CD14-positive monocyte (primary cell): ENCODE measurements at places on chromosomes 12 and 14.
A peak's percentile ranks its signal among the peaks of the same experiment; 100 is the strongest.

- no peak for DNase-seq
Observed at GRCh38 chr12:66287275-66287674, 15.0 kb upstream of the HELB start.

DNA sequence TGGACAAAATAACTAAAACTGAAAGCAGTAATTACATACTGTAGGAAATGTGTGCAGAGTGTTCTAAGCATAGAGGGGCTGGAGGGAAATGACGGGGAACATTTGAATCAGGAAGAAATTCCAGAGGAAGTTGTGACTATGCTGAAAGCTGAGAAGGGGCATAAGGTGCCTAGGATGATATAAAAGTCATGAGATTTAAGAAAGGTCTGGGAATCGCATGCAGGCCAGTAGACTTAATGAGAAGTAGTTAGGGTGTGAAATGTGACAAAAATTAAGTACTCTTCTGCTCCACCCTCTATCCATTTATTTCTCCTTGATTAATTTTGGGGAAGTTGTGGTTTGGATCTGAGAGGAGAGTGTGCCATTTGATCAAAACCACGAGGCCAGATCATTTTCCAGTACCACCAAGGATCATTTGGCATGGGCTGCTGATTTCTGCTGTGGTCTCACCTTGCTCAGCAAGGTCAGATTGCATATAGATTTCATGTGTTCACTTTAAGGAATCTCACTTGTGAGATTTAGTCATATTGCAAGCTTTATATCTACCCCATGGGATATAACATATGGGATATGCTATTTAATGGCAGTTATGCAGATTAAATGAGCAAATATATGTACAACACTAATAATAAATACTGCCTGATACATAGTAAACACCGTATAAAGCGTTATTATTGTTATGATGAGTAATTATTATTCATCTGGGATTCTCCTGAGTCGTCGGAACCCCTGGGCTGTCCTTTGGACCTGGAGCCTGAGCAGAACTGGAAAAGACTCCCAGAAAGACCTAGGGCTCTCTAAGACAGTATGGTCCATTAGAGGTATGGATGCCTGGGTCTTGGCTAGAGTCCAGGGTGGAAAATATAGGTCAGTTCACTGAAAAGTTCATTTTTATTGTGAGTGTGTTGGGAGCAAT, 72.3 kb downstream of the SRGAP1 start:
- DNase-seq, result peak; percentile 27

DNA sequence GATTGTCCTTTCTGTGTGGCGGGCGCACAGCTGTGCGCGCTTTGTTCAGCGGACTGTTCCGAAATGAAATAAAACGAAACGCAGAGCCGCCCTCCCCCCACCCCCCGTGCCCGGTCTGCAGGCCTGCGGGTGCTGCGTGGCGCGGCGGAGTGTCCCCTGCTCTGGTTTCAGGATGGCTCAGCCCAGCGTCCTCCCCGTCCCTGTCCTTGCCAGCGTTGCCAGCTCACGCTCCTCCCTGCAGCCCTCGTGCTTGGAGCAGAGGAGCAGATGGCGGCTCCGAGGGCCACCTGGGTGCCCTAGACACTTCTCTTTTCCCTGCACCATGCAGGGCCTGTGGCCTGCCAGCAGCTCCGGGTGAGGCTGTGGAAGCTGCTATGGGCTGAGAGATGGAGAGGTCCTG, 17.5 kb upstream of the BEGAIN start:
- no peak for DNase-seq

DNA sequence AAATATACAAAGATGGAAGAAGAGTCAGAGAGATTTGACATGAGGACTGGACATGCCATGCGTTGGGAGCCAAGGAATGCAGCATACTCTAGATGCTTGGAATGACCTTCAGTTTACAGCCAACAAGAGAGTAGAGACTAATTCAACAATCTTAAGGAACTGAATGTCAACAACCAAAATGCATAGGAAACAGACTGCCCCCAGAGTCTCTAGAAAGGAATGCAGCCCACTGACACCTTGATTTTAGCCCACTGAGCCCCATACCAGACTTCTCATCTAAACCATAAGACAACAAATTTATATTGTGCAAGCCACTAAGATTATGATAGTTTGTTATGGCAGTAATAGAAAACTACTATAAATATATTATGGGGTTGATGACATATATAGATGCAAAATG, 611.2 kb downstream of the RPS29 start:
- no peak for DNase-seq

GRCh38 chr12:40561395-40561966, 130.8 kb upstream of the CNTN1 start:
- no peak for DNase-seq

- no peak for DNase-seq
Observed at GRCh38 chr12:119235197-119235751, 56.5 kb downstream of the HSPB8 start.

- DNase-seq, result no peak
Observed at GRCh38 chr12:71162832-71163763, 5.3 kb upstream of the TSPAN8 start.

GRCh38 chr14:86915406-86915805, 1077.6 kb downstream of the GALC start:
- no peak for DNase-seq

- DNase-seq, result no peak
Observed at GRCh38 chr14:54839701-54840119, 62.9 kb downstream of the GCH1 start.

GRCh38 chr14:71005076-71005475, 97.8 kb downstream of the PCNX1 start:
- no peak for DNase-seq

DNA sequence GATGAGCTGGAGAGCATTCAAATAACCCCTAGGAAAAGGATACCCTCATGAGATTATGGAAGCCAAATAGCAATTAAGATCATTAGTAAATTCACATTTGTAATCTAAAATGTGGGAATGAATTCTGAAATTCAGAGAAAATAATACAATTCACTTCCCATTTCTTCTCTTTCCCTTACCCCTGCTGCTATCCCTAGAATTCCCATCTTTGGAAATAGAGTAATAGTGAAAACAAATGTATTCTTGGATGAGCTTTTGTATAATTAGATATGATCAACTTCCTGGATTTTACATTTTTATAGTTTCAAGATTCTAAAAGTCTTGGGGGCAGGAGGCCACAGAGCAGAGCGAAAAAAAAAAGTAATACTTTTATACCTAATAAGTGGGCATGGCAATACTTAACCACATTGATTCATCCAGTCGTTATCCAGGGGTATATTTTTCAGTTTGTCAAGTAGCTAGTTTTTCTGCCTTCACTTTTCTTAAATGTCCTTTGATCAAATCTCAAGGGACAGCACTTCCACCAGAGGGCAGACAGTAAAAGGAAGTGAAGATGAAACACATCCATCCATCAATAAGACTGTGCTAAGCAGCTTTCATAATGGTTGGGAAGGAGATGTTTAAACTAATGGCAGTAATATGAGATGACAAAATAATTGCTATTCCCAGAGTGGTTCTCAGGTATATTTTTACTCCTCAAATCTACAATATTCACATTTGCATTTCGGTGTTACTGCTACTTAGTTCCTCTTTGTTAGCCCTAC, 401.3 kb downstream of the DIO2 start:
- DNase-seq, result no peak

DNA sequence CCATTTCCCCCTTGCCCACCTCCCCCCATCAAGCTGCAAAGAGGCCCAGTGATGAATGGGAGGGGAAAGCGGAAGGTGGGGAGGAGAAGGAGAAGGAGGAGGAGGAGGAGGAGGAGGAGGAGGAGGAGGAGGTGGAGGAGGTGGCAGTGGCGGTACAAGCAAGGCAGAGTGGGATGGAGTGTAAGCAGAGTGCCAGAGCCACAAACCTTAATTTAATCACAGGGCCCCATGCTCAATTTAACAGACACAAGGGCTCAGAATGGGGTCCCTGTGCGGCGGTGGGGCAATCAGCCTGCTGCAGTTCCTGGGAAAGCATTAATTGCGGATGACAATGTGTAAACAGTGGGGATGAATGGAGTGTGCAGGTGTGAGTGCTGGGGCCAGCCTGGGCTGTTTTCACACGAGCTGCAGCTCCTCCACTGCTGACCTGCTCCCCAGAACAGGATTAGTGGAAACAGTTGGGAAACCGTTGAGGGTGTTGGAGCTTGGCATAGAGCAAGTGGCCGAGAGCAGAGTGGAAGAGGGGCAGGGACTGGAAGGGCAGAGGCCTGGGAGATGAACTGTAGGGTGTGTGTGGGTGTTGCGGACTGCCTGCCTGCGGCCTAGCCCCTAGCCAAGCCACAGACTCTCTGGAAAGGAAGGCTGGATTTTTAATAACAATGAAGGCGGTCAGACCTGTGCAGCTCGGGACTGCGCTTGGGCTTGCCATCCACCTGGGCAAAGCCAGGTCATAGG, 36.4 kb upstream of the SMOC1 start:
- no peak for DNase-seq

DNA sequence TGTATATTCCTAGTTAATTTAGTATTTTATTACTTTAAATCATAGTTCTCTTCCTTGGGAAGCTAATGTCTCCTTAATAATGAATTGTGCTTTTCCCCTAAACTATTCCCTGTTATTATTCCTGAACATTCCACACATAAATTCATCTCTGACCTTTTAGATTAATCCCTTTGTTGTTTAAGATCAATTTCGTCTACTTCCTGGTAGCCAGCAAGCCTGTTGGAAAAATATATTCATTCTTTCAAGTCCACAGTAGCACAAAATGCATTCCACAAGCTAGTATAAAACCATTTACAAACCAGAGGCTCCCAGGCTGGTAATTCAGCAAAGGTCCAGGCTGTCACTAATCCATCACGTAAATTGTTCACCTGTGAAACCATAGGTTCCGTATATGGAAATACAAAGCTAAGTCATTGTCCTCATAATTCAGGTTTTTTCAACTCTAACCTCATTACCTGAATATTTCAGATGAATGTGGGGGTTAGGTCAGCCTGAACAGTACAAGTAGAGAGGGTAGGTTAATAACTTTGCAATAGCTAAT, 232.7 kb downstream of the SEC23A start:
- DNase-seq, result no peak

- no peak for DNase-seq
Observed at GRCh38 chr12:12561371-12562015, 1.2 kb downstream of the DUSP16 start.

GRCh38 chr12:50706606-50707005, 57.3 kb upstream of the ATF1 start:
- DNase-seq, result no peak

- DNase-seq, result no peak
Observed at GRCh38 chr12:25557830-25558436, 4.8 kb upstream of the LMNTD1 start.

DNA sequence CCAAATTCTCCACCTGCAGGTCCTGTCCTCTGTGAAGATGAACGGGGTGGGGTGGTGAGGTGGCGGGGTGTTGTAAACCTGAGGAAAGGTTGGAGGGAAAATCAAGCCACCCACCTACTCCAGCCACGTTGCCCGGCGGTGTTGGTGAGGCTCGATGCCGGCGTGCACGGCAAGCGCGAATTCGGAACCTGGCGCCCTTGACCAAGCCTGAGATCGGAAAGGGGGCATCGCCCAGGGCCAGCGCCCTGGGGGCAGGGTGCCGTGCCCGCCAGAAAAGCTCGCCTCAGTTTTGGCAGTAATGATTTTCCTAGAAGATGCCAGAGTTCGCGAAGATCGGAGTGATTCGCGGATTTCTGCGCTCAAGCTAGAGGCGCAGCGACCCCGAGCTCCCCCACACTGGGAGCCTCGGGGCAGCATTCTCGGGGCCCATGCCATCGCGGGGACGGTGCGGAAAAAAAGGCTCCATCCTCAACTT, 817 bp downstream of the STXBP6 start:
- DNase-seq, result no peak

DNA sequence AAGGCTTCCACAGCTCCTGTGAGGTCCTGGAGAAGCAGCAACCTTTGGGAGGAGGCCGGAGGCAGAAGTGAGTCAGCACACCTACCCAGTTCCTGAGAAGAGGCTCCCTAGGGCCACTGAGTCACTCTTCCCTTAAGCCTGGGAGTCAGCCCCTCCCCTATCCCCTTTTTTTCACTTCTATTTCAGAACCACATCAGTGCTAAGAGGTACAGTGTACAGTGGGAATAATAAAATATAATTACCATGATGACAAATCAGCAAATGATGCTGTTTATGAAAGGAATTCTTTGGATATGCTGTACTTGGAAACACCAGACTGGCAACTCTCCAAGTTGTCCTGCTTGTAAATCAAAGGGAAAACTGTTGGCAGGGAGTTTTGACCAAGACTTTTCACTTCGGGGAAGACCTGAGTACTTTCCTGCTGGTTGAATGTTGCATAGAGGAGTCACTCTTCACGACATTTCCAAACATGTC, 7.8 kb upstream of the TBPL2 start:
- DNase-seq, result no peak

DNA sequence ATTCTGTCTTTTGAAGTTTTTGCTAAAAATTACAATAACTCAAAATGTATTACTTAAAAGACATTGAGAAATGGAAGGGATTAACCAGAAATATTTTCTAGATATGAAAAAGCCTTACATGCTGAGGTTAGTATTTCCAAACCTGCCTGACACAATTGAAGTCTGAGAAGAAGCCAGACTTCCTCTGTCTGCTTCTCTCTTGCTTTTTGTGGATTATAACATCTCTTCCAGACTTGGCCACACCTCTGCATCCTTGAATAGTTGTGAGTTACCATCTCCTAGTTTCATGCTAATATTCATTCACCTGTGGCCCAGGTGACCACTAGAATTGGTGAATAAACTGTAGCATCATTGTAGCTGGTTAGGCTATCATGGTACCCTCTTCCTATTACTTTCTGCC, 497.6 kb downstream of the SLC16A7 start:
- no peak for DNase-seq

GRCh38 chr14:93007225-93007997, 84.5 kb downstream of the CHGA start:
- DNase-seq, result peak; percentile 58

GRCh38 chr14:51776102-51776894, 84.1 kb upstream of the GNG2 start:
- DNase-seq, result no peak

- DNase-seq, result no peak
Observed at GRCh38 chr12:9669534-9669933, at the start of gene CLEC2D. CLEC2D (plus strand) TSS chr12:9669713; CDS start chr12:9669735, 22 bp downstream.

- no peak for DNase-seq
Observed at GRCh38 chr12:124766727-124767065, 97.0 kb downstream of the SCARB1 start.
